NCI-H187 treated with DMSO at 0.1 percent for 48 hours (cell line): ENCODE measurements at places on chromosomes 6 and 20.

DNA sequence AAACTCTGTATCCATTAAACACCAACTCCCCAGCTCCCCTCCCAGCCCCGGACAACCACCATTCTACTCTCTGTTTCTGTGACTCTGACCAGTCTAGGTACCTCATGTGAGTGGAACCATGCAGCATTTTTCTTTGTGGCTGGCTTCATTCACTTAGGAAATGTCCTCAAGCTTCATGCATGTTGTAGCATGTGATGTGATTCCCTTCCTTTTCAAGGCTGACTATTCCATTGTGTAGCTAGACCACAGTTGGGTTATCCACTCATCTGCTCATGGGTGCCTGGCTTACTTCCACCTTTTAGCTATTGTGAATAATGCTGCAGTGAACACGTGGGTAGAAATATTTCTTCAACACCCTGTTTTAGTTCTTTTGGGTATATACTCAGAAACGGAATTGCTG lies 8.8 kb upstream of the BPHL start:
- no peak for DNase-seq

GRCh38 chr6:108728826-108729225 lies 119.4 kb upstream of the ARMC2 start:
- no peak for DNase-seq

- no peak for DNase-seq
These were observed 112.6 kb downstream of the TMEM170B start for GRCh38 chr6:11650025-11650696.

GRCh38 chr6:52301326-52301725 lies 16.8 kb upstream of the MCM3 start:
- no peak for DNase-seq

GRCh38 chr6:127951172-127951917 lies 50.5 kb upstream of the THEMIS start:
- no peak for DNase-seq

DNA sequence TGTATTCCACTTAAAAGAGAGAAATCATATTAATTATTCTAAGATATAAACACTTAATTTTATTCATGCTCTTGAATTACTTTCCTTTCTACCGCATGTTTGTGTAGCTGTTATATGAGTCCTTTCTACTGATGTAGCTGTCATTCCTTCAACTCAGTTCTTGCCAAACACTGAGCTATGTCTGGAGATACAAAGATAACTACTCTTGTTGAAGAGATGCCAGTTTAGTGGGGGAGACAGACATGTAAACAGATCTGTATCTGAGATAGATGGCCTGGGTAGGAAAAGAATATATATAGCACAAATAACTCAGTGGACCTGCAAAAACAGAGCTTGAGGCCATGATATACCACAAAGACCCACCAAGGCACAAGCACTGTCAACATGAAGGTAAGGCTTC lies 157.3 kb downstream of the BTBD9 start:
- DNase-seq = no peak

DNA sequence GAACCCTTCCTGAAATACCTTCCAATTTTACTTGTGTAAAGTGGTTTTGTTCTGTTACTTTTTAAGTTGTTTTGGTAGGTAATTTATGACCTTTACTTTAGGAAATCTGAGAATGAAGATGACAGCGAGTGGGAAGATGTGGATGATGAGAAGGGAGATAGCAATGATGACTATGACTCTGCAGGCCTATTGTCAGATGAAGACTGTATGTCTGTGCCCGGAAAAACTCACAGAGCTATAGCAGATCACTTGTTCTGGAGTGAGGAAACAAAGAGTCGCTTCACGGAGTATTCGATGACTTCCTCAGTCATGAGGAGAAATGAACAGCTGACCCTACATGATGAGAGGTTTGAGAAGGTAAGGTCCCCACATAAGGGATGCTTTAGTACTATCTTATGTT lies 6.6 kb upstream of the ZC2HC1B start:
- DNase-seq = no peak

GRCh38 chr6:3325210-3325609 lies 66.5 kb downstream of the PSMG4 start:
- DNase-seq = no peak

DNA sequence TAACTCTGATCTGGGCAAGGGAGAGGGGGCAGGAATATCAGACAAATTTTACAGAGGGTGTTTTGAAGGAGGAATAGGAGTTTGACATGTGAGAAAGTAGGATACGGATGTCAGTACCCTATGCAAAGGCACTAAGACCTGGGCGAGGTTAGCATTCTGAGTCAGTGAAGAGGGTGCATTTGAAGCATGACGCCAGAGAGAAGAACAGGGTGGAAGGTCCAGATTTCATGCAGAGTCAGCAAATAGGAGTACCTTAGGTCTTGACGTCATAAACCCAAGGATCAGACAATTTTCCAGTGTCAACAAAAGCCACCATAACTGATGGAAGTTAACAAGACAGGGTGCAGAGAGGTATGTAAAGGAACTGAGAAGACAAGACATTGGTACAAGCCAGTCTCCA lies 839.2 kb downstream of the KIF16B start:
- DNase-seq = no peak

DNA sequence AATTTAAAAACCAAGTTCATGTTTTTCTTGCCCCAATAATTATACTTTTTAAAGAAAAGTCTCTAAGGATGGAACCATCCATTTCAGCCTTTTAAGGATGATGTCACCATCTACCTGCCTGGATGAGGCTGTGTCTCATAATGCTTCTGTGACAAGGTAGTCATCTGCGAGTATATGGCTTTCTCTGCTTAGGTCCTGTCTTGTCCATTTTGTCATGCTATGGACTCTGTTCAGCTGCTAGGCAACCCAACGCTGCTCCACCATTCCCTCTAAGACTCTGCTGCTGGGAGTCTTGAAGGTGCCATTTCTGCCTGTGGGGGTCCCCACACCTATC lies 459.8 kb upstream of the RUNX2 start:
- no peak for DNase-seq

DNA sequence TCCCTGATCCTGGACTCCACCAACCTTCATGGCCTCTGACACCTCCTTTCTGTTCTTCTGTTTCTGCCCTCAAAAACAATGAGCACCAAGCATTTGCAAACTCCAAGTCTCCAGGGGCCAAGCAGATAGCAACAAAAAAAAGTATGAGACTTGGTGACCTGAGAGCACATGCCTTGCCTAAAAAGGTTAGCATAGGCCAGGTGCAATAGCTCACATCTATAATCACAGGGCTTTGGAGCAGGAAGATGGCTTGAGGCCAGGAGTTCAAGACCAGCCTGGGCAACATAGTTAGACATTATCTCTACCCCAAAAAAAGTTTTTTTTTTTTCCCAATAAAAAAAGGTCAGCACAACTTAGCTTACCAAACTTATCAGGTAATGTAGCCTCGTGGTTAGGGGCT lies 13.7 kb upstream of the HM13 start:
- DNase-seq = no peak

- DNase-seq = no peak
These were observed 25.6 kb downstream of the MANBAL start for GRCh38 chr20:37315021-37315451.

DNA sequence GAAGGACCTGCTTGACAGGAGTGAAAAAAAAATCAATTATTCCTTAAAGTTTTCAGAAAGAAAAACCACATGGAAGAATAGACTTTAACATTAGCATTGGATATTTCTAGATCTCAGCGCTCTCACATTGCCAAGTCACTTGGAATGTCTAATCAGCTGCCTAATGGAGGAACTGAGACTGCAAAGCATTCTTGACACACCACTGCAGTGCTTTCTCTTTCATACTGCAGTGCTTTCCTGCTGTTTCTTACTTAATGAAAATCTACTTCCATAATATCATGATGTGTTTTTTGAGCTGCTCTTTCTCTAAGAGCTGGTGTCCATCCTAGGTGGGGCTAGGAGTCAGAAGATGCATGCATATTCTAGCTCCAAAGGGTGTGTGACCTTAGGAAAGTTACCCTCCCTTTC lies 20.4 kb upstream of the MCM3 start:
- no peak for DNase-seq

DNA sequence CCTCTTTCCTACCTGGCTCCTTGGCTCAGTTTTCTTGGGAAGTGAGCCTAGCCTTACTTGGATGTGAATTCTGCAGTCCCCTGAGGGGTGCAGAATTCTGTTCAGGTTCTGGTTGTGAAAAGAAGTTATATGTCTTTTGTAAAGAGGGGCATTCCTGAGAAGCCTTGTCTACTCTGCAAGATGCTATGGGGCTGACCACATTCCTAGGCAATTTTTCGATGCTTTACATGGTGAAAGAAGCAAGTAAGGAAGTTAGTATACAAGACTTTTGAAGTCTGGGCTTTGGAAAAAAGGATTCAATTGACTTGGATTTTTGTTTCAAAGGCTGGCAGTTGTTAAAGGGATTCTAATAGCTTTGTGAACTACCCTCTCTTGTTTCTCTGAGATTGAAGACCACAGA lies 167.9 kb upstream of the STMND1 start:
- DNase-seq = no peak

GRCh38 chr6:154842833-154843232 lies 109.6 kb downstream of the SCAF8 start:
- no peak for DNase-seq

DNA sequence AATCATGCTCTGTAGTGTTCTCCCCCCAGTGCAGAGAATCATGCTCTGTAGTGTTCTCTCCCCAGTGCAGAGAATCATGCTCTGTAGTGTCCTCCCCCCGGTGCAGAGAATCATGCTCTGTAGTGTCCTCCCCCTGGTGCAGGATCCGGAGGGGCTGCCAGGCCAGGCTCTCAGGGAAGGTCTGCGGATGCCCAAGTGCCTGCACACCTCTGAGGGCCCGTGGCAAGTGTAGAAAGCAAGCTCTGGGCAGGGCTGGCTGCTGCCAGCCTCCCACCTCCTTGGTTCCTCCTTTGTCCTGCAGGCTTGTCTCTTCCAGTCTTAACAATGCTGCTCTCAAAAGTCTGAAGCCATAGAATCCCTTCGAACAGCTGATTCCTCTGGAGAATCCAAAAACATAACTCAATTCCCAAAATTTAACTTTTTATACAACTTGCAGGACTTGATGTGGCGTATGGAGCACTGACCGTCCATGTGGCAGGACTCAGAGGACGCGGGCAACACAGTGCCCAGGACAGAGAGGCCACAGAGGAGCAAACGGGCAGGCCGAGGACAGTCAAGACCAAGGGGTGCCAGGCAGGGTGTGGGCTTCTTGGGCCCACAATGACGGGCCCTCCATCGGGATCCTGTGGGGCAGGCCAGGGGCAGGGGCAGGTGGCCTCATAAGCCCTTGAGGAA lies 44.6 kb upstream of the BHLHE23 start:
- no peak for DNase-seq

DNA sequence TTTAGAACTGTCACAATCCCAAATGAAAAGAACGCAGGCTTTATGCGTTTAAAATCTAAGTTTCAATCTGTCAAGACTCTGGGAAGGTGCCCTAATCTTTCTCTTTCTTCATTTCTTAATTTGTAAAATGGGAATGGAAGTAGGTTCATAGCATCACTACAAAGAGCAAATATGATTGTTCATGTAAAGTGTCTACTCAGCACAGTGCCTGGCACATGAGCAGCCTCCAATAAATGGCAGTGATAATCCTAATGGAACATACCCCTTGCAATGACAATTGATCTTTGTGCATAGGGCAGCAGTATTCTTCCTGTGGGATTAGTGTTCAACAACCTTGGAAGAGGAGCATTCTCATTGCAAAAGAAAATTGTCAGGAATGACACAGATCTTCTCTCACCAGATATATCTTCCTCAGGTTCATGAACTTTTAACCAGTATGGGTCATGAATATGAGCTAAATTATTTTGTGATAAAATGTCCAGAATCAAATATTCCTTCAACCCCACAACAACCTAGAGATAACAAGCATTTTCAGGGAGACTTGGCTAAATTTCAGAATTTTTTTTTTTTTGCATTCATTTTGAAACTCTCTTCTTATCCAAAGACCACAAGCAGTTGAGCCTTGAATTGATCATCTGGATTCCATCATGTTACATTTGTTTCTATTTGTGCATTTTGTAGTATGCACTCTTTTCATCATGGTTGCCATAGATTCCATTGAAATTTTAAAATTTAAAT lies 149.1 kb downstream of the TBX18 start:
- no peak for DNase-seq

DNA sequence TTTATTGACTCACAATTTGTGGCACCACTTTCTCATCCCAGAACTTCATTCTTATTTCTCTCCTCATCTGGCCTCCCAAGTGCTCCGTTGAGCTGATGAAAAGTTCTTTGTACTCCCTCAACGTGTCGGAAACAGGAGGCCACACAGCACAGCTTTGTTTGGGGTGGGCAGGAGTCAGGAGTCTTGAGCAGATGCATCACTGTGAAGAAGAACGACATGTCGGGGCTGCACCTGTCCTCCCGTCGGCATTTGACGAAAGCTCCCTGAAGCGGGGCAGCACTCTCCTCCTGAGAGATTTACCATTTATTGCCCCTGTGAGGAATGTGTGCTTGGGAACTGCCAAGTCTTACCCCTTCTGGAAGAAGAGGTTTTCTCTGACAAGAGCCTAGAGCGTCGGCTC lies 28.1 kb downstream of the TAF8 start:
- no peak for DNase-seq

GRCh38 chr6:30544666-30545272 lies 11.5 kb downstream of the GNL1 start:
- no peak for DNase-seq

DNA sequence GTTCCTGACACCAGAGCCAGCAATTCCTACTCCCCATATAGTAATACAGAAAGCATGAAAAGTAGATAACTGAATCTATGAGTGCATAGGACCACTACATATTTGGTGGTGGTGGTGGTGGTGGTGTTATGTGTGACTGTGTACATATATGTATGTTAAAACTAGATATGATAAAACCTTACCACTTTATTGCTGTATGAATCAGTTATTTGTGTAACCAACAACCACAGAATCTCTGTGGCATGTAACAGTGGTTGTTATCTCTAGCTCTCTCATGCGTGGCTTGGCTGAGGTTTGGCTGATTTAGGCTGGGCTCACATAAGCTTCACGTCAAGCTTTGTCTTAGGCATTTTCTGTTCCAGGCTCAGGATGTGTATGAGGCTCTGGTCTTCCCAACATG lies 55.7 kb downstream of the PLCB1 start:
- no peak for DNase-seq

- DNase-seq = no peak
These were observed 80.6 kb downstream of the KCNQ5 start for GRCh38 chr6:72702421-72702820.

- DNase-seq = no peak
These were observed 8.6 kb upstream of the COMMD7 start for GRCh38 chr20:32751702-32752457.

DNA sequence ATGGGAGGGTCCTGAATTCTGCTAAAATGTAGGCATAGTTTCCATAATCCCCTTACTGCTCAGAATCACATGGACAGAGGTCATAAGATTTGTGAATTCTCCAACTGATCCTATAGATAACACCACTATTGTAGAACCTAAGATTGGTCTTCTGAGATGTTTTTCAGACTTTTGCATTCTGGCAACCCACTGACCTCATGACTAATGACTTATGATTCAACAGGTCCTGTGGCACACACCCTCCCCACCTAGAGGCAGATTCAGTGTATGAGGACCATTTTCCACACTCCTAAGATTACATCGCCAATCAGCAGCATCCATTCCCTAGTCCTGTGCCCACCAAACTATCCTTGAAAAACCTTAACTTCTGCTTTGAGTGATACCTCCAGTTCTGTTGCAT lies 207.2 kb downstream of the BTBD9 start:
- no peak for DNase-seq
